ENCODE measurements at places on chromosomes 2 and 18.

DNA sequence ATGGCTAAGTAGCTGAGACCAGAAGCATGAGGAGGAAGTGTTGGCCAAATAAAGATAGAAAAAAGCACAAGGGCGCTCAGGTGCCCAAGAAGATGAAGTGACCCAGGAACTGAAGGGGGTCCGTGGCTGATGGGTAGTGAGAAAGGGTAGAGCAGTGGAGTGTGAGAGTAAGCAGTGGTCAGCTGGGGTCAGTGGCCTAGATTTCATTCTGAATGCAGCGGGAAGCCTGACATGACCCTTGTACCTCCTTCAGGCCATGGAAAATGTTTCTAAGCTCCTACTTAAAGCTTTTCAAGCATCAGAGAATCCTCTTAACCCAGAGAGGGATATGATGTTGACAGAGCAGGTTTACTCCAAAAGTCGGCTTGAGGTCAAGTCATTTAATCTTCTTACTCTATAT is 89.0 kb upstream of the UNC80 start:
- no peak for DNase-seq

DNA sequence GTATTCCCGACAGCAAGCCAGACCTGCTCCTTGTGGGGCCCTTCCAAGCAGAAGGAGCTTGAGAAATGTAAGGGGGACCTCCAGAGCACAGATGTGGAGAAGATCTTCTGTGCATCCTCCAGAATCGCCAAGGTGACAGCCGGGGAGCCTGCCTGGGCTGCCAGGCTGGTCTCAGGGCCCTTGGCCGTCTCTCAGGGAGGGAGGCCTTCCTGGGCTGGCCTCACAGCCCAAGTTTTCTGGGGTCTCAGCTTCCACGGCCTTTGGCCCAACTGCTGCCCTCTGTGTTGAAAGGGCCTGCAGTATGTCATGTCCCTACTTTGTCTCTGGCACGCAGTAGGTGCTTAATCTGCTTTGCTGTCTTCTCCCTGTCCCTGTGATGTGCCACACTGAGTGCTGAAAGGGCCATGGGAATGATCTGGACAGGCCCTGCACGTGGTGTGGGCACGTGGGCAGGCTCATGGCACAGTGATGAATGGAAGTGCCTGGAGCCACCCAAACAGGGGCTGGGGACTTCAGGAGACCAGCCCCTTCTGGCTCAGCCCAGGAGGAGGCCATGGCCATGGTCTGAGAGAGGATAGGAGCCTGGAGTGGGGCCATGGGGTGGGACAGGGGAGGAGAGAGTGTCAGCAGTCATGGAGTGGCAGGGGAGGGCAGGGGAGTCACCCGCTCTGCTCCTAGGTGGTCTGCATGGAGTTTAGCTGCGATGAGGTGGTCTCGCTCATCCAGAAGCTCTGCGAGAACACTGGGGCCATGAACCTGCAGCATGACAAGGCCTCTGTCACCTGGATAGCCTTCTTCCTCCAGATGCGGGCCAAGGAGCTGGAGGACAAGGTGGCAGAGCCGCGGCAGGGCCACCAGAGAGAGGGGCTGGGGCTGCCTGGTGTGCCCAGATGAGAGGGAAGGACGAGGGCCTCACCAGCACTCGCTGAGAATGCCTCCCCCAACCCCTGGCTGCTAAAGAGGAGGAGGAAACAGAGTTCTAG is 35.4 kb downstream of the HJURP start:
- no peak for DNase-seq

DNA sequence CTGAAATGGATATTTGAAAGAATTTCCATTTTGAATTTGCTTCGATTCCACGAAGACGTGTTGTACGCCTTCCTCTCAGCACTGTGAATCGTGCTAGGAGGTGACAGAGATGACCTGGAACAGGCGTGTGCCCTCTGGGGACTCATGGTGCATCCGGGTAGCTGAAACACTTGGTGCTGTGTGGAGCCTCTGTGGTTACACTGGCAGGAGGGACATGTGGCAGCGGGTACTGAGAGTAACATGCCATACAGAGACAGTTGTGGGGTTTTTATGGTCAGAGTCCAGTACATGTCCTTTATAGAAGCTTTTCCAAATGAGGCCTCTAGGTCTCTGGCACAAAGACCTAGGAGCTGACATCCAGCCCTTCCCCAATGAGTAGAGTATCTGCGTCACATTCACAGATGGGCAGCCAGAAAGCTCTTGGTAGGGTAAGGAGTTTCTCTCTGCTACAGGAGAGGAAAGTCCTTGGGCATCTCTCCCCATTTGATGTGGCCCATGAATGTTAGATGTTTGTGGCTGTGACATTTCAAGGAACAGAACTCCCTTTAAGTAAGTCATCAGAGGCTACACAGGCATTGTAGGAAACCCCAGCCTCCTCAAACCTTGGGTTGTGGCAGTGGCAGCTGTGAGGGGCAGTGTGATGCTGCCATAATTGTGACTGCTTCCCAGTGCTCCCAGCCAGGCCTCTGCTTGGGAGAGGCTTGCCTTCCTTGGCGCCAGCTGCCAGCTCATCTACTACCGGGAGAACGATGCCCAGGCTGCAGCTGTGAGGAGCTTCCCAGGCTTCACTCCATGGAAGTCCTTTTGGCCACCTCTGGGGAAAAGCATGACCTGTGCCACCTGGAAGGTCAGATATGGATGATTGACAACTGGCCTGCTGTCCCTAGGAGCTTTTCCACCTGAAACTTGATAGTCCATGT is 80.6 kb downstream of the ACOXL start:
- DNase-seq = no peak

- no peak for DNase-seq
Measured at GRCh38 chr2:70080610-70081200, 6.6 kb upstream of the PCBP1 start.

Data from GM12864 (cell line).